NCI-H524 treated with DMSO at 0.1 percent for 48 hours (cell line): ENCODE measurements at places on chromosomes 3 and 15.

- no peak for DNase-seq
Observed at GRCh38 chr15:64026591-64026990, 19.7 kb downstream of the DAPK2 start.

DNA sequence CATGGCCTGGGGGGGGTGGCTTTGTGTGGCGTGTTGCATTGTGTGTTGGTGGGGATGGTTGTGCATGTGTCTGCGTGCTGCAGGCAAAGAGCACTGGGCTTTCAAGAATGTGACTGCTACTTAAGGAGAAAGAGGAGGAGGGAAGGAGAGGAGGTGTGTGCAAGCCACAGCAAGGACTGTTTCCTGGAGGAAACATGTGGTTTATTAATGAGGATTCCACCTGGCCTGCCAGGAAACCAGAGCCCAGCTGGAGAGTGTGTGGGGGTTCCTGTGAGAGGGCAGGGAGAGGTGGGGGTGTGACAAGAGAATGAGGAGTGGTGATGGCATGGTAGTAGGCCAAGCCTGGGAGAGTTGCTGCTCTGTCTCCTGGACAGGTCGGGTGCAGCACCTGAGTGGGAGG lies 258.1 kb upstream of the ROPN1 start:
- no peak for DNase-seq

DNA sequence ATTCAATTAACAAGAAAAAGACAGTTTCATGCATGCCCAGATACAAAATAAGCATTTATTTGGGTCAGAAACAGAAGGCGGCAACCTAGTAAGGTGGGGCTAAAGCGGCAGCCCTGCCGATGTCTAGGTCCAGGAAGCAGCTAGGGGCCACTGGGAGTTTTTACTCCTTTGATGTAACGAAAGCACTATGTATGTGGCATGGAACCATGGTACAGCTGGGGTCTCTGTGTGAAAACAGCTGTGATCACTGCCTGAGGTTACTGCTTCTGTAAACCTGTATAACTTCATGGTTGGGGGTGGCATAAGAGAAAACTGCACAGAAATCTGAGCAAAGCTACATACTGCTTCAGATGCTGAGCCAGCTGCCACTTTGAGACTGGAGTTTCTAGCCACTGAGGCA lies 119.5 kb downstream of the ZNF280D start:
- no peak for DNase-seq

GRCh38 chr3:43489930-43490329 lies 131.9 kb downstream of the ANO10 start:
- DNase-seq = no peak

- no peak for DNase-seq
Observed at GRCh38 chr15:75171408-75171807, 30.3 kb upstream of the C15orf39 start.

DNA sequence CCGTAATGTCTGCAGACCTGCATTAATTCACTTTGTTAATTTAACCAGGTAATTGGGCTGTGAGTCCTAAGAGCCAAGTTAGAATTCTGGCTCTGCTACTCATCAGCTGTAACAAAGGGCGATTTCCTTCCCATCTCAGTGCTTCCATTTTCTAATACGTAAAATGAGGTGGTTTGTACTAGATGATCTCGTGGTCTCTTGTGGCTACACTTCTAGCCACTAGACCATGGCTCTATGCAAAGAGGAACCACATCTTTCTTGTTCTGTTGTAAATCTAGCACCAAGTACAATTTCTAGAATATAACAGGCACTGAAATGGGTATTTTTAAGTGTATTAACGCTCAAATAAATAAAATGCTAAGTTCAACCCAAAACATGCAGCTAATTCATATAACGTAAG lies 174.4 kb upstream of the THBS1 start:
- no peak for DNase-seq

DNA sequence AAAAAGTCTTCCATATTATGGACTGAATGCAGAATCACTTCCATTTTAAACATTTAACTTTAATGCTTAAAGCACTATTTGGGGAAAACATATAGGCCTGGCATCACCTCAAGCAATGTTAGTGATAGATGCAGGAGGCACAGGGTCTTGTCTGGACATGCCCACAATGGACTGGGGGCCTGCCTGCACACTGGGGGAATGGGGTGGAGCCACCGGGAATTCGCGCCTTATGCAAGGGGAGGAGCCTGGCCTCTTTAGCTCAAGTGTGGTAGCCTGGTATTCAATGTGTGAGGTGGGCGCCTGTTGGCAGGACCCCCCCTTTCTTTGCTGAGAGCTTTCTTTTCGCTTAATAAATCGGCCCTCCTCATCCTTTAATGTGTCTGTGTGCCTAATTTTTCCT lies 29.9 kb downstream of the ACKR4 start:
- no peak for DNase-seq

GRCh38 chr3:145953316-145953715 lies 207.7 kb downstream of the PLOD2 start:
- DNase-seq = no peak

- no peak for DNase-seq
Observed at GRCh38 chr3:159458982-159459381, 529.7 kb upstream of the IL12A start.

- DNase-seq = no peak
Observed at GRCh38 chr3:190696777-190697501, 165.6 kb downstream of the GMNC start.

DNA sequence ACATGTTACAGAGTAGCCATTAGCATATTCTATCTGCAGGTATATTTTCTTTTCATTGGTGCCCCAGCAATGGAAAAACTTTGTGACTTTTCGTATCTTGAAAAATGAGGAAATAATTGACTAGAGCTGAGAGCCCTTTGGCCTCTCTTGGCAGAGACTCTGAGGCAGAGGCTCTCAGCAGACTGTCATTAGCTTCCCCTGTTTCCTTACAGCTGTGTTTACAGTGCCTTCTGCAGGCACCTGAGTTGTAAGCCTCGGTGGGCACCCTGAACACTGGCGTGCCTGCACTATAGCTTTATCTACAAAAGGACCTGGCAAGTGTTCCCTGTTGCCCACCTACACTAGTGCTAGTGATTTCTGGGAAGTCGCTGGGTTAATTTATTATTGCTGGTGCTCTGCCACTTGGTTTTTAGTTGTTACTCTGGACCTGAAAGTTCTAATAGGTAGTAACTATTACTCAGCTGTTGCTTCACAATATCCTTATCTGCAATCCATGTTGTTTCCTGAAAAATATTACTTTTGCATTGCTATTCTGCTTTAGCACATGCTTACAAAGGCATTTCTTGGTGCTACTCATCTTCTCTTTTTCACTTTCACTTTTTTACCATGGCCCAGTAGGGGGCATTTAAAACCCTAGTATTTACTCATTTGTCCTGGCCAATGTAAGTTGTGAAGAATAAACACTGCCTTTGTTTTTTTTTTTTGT lies 7.8 kb upstream of the GPR171 start:
- no peak for DNase-seq

DNA sequence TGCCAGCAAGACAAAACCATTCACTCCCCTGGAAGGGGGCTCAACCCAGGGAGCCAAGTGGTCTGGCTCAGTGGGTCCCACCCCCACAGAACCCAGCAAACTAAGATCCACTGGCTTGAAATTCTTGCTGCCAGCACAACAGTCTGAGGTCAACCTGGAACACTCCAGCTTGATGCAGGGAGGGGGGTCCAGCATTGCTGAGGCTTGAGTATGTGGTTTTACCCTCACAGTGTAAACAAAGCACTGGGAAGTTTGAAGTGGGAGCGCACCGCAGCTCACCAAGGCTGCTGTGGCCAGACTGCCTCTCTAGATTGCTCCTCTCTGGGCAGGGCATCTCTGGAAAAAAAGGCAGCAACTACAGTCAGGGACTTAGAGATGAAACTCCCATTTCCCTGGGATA lies 81.7 kb downstream of the MSL2 start:
- DNase-seq = no peak

- no peak for DNase-seq
Observed at GRCh38 chr15:64070965-64071851, 22.4 kb downstream of the CIAO2A start.

DNA sequence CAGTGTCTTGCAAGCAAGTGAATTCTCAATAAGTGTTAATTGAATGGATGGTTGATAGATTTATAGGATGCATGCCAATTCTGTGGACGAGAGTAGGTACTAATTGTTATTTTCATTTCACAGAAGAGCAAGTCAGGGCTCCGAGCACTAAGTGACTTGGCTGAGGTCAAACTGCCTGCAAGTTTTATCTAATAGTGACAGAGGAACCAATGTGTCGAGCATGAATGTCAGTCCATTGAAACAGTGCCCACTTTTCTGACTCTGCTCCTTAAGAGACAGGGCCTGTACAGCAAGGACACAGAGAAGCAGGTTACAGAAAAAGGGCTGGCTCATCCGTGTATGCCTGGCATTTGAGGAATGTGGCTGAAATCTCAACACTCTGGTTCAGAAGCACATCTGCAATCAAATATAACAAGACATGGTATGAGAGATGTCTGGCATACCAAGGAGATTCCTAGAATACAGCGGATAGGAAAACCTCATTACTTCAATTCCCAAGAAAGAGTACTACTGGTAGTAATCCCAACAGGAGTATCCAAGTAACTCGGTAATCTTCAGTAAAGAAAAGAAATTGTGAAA lies 6.0 kb upstream of the B3GNT5 start:
- DNase-seq = no peak

- no peak for DNase-seq
Observed at GRCh38 chr15:98773616-98774015, 125.3 kb downstream of the IGF1R start.

GRCh38 chr3:69443457-69443920 lies 57.6 kb upstream of the FRMD4B start:
- DNase-seq = no peak

GRCh38 chr3:59839810-59840515 lies 790.1 kb upstream of the CFAP20DC start:
- DNase-seq = no peak

GRCh38 chr3:97988784-97989568 lies 16.7 kb upstream of the RIOX2 start:
- no peak for DNase-seq

GRCh38 chr3:127195417-127195816 lies 2.5 kb downstream of the PRR23E start:
- DNase-seq = no peak

GRCh38 chr15:59492389-59493377 lies 54.7 kb downstream of the FAM81A start:
- DNase-seq = no peak

GRCh38 chr3:122392868-122393844 lies 9.2 kb downstream of the FAM162A start:
- DNase-seq = no peak

- no peak for DNase-seq
Observed at GRCh38 chr15:40282869-40283614, at the start of gene ANKRD63. TSS of gene ANKRD63 (minus strand) at chr15:40283064. CDS start at chr15:40282586, 478 bp downstream.

GRCh38 chr3:17775073-17775472 lies 32.6 kb upstream of the TBC1D5 start:
- DNase-seq = no peak

GRCh38 chr3:111955876-111956275 lies 22.9 kb upstream of the ABHD10 start:
- DNase-seq = no peak

- DNase-seq = no peak
Observed at GRCh38 chr15:78312536-78312935, 13.1 kb upstream of the SKIC8 start.

GRCh38 chr3:171013822-171014748 lies 12.4 kb downstream of the SLC2A2 start:
- no peak for DNase-seq

GRCh38 chr3:182527745-182528144 lies 265.6 kb upstream of the ATP11B start:
- no peak for DNase-seq

GRCh38 chr15:88397506-88397905 lies 69.7 kb downstream of the MRPL46 start:
- no peak for DNase-seq

GRCh38 chr15:39211108-39211979 lies 369.5 kb upstream of the THBS1 start:
- DNase-seq = no peak

DNA sequence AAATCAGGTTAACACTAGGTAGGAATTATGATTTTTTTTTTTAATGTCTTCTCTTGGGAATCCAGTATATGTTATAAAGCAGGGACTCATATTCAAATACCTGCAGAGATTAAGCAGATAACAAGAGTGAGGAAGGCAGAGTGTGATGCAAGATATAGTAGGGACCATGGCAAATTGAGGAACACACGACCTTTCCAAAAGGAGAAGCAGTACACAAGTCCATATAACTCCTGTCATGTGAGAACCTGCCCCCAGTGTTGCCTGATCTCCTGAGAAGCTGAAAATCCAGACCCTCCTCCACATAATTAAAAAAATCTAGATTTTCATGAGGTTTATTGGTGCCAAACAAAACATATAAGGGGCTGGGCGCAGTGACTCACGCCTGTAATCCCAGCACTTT lies 3.6 kb downstream of the RFC4 start:
- DNase-seq = no peak

DNA sequence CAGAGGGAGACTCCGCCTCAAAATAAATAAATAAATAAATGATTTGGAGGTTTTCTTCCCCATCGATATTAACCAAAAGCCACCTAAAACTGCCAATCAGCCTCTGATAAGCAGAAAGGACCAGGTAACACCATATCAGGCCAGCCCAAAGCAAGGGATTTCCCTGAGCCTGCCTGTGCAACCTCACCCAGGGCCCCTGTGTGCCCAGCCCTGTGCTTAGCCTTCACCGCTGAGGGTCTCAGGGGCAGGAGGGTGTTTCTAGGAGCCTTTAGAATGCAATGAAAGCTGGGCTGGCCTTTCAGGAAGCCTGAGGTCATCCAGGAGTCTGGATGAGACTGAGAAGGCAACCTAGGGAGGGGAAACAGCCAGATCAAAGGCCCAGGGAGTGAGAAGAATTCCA lies 35.4 kb downstream of the CYP11A1 start:
- no peak for DNase-seq

DNA sequence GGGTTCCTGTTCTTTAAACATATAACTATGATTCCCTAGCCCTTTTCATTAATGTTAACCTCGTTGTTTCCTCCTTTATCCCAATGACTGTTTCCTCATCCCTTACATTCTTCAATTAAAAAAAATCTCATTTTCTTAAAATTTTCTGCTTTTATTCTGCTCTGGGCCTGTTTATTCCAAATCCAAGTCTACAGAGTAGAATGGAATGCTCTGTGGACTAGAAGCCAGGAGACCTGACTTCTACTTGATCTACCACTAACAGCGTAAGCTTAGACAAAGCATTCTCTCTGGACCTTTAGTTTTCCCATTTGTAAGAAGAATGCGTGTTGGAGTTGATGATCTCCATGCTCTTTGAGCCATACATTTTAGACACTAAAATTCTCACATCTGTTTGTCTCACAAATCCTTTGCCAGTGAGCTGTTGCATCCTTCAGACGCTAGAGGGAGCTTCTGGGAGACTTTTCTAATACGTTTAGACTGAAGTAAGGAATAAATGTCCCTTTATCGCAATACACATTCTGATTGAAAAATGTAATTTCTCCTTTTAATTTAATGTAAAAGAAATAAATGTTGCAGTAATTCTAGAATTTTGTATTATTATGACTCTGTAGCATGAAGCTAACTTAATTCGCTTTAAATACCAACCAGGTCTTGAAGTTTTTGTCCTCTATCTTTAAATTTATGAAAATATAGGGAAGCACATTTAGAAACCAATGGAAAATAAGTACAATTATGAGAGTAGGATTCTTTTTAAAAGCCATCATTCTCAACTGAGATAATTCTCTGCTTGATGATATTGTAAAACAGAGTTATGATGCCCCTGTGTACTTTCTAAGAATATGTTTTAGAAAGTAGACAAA lies 21.7 kb upstream of the GMNC start:
- peak; percentile 52 for DNase-seq

- DNase-seq = no peak
Observed at GRCh38 chr15:76286271-76286879, 24.9 kb downstream of the ETFA start.
